ENCODE measurements at places on chromosomes 4 and X. TPM values are rescaled to one million over a fixed set of nuclear protein-coding genes. Genes with fewer than 3 reads are reported as not detected.

- no peak for DNase-seq
These were observed 106.9 kb upstream of the TECRL start for GRCh38 chr4:64516176-64516575.

DNA sequence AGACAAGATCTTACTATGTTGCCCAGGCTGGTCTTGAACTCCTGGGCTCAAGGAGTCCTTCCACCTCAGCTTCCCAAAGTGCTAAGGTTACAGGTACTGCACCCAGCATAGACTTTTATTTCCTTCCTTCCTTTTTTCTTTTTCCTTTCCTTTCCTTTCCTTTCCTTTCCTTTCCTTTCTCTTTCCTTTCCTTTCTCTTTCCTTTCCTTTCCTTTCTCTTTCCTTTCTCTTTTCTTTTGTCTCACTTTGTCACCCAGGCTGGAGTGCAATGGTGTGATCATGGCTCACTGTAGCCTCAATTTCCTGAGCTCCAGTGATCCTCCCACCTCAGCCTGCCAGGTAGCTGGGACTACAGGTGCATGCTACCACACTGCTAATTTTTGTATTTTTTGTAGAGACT is 19.4 kb downstream of the DLG3 start:
- no peak for DNase-seq

The TRMT44 gene
- 14.0 TPM for total RNA-seq

The IL2 gene
- total RNA-seq, result not detected
